Stimulated activated CD4-positive, alpha-beta T cell treated with anti-CD3 and anti-CD28 coated beads, Interleukin-1b, Interleukin-23, amount 100 ng/mL, for 48 hours (primary cell): ENCODE measurements at places on chromosomes 16 and 17.

DNA sequence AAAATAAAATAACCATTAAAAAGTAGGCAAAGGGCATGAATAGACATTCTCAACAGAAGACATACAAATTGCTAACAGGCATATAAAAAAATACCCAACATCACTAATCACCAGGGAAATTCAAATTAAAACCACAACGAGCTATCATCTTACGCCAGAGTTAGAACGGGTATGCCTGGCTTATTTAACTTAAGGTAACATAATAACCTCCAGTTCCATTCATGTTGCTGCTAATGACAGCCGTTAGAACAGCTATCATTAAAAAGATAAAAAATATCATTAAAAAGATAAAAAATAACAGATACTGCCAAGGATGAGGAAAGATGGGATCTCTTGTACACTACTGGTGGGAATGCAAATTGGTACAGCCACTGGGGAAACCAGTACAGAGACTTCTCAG, 89.3 kb downstream of the GAS7 start:
- no peak for DNase-seq

DNA sequence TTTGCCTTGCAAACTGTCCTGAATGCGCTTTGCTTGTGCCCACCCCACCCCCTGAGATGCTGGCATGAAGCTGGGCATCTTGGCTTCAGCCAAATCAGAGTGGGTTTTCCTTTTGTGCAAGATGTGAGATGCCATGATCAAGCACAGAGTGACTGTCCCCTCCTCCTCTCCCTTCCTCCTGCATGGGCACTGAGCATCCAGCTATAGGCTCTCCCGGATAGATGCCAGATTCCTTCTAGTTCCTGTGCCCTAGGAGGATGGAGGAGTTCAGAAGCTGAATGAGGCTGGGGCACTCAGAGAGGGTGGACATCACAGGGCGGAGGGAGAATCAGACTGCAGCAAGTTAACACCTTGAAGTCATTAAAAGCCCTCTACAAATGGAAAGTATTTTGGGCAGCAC, 384.1 kb upstream of the CCL2 start:
- DNase-seq, result no peak

GRCh38 chr17:29905086-29905878, 24.7 kb downstream of the SSH2 start:
- no peak for DNase-seq

DNA sequence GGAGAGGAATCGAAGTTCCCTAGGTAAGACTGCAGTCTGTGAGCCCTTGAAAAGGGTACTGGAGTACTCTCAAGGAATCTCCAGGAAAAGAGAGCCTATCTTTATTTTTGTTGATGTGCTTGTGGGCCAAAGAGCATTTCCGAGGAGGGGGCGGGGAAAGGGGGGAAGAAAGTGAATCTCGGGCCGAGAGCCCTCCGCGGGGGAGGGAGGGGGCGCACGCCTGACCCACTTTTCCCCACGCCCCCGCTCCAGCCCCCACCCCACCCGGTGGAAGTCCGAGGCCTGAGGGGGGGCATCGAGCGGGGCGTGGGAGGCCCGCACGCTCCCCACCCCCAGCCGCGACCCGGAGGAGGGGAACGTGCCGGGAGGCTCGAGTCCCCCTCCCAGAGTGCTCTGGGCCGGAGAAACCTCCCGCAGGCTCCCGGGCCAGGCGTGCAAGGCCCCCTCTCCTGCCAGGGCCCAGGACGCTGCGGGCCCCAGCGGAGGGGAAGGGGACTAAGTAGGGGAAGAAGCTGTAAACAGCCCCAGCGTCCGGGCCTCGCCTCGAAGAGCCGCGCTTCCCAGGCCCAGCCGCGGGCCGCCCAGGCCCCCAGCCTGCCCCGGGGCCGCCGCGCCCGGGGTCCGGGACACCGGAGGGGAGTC, 444 bp downstream of the HELZ start:
- peak; percentile 14 for DNase-seq

- no peak for DNase-seq
Measured at GRCh38 chr17:47267354-47267828, 13.8 kb downstream of the ITGB3 start.

GRCh38 chr16:84205976-84206691, 15.2 kb downstream of the ADAD2 start:
- DNase-seq, result no peak

DNA sequence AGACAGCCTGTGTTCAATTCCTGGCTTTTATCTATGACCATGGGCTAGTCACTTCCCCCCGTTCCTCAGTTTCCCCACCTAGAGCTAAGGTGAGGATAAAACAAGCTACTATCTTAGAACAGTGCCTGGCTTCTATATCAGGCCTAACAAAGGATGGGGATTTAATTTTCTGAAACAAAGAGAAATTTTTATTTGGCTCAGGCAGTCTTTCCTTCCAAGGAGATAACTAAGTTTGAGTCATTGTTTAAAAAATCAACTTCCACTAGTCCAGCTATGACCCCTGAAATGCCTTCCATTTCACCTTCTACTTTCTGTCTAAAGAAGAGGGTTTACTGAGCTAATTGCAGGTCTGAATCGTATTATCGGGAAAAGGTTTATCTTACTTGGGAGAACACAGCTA, 99.0 kb downstream of the CMIP start:
- no peak for DNase-seq

GRCh38 chr16:50445621-50446555, 77.1 kb upstream of the BRD7 start:
- no peak for DNase-seq

DNA sequence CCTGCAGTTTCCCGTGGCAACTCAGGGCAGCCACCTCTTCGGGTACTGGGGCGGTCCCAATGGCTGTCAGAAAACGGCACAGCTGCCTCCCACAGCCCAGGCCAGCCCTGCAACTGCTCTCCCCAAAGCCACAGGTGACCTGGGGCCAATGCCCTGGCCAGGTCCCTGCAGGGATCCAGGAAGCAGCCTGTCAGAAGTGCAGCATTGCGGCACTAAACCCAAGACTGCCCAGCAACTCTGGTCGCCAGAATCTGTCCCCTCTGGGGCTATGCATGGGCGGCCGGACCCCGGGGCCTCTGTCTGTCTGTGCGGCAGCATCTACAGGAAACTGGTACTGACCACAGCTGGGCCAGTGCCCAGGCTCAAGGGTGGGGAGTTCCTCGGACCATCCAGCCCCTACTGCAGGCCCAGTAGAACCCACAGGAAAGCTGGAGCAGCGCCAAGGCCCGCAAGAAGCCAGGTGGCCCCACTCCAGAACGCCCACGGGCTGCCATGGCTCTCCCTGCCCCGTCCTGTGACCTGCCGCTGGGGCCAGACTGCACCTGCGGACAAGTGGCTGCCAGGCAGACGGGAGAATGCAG, 5.5 kb downstream of the CYBC1 start:
- DNase-seq, result no peak

GRCh38 chr17:181245-182049, at the start of gene DOC2B:
Gene DOC2B, minus strand, starts transcription at chr17:181650. Its CDS starts 171 bp downstream, at chr17:181479.
- no peak for DNase-seq

DNA sequence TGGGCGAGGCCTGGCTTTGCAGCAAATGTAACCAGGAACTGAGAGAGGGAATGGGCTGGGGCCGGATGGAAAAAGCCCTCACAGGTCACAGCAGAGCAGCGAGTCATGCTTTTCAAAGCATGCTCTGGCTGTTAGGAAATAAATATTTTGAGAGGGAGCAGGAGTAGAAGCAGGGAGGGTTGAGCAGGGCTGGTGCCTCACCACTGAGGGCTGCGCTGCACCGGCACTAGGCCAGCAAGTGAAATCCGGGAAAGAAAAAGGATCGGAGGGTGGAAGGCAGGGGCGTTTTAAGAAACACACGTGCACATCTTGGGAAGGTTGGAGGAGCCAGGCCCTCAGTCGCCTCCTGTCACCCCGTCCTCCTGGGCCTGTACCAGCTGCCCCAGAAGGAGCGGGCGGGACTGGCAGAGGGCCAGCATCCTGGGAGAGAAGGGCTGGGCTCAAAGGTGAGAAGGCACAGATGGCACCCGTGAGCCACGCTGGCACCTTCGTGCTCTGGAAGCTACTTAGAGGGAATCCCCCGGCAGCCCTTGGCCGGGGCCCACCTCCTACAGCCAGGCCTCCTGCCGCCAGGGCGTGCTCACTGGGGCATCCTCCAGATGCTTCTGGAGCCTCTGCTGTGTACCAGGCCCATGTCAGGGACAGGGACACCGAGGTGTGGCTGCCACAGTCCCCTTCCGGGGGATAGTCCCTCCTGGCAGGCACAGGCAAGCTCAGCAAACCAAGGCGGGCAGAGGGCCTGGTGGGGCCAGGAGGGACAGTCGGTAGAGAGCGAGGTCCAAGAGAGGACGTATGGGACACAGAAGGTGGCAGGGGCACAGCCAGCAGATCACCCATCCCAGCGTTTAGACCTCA, 71.5 kb upstream of the PLCG2 start:
- no peak for DNase-seq

DNA sequence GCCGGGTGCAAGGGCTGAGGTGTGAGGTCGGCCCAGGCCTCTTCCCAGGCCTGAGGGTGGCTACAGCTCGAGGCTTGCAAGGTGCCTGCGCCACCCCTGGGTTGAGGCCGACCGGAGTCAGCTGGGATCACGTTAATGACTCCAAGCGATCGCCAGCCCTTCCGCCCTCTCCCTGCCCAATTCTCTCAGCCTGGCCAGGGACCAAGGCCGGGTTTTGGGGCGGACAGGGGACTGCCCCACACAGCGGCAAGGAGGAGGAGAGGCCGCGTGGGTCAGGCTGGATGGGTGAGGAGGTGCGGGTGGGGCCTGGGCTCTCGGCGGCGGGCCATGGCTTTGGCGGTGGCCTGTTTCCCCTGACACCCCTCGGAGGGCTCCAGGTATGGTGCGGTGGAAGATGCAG, 3.2 kb upstream of the WDR24 start:
- DNase-seq, result no peak

GRCh38 chr16:27177031-27177774, 26.1 kb upstream of the KDM8 start:
- peak; percentile 52 for DNase-seq

- DNase-seq, result peak; percentile 4
Measured at GRCh38 chr17:9729034-9729650, 62.2 kb downstream of the DHRS7C start.

DNA sequence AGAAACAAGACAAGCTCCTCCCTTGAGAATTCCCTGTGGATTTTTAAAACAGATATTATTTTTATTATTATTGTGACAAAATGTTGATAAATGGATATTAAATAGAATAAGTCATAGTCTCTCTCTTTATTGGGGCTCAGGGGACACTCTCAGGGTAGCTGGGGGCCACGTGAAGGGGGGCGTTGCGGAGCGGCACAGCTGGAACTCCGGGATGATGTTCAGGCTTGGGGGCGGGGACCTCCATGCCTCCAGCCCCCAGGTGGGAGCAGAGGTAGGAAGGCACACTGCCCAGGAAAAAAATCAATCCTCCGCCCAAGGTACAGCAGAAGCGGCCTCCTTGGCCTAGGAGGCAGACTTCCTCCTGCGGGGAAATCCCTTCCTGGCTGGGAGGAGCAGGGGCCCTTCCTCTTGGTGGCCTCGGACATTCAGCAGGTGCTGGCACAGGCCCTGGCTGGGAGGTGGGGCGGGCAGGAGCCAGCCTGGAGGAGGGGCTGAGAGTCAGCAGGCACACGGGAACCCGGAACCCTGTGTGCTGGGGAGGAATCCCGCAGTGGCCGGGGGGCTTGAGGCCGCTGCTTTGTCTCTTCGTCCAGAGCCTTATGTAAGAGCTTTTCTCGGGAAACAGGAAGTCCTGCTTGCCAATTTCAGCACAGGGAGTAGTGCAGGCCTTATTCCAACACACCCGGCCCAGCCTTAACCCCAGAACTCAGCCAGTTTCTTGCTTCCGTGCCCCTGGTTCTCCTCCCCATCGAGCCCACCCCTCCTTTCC, 591 bp upstream of the TNFSF13 start:
- no peak for DNase-seq

DNA sequence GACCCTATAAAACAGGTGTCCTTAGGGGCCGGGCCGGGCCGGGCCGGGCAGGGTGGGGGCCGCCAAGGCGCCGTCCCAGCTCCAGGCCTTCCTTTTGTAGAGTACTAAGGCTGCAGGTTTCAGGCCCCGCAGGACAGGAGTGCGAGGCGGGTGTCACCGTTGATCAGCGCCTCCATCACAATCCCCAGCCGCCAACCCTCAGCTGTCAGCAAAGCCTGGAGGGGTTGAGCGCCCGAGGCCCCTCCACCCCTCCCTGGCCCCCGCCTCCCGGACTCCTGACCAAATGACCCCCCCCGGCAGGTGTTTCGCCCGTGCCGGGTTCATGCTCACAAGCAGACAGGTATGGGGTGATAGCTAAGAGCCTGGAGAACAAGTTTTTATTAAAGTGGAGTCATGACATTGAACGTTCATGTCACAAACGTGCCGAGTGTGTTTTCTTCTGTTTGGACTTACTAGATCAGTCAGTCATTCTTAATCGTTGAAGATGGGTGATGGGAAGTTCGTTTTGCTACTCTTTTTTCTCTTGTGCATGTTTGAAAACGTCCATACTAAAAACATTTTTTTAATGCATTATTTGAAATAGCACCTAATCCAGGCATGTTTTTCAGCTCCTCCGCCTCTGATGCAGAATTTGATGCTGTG, 534 bp downstream of the ARL2BP start:
- DNase-seq, result no peak

DNA sequence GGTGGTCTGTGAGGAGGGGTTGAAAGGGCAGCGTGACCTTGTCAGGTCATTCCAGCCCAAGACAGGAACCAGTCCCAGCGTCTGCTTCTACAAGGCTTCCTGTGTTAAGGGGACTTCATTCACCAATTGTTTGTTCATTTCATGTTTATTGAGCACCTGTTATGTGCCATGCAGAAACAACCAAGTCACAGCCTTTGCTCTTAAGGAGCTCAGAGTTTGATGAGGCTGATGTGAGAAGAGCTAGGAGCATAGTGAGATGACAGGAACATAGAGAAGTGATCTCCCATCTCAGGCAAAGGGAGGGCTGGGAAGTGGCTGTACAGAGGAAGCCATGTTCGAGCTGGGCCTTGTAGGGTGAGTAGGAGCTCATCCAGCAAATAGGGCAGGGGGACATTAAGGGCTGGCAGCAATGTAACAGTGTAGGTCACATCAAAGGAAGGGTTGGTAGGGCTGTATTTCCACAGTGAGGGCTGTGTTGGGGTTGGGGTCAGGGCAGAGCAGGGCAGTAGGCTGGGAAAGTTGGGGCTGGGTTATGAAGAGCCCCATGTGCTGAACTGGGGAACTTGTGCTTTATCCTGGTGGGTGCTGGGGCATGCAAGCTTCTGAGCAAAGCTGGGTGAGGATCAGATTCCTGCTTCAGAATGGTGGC, 79.8 kb downstream of the ARHGAP23 start:
- no peak for DNase-seq

- DNase-seq, result no peak
Measured at GRCh38 chr17:51699303-51699702, 439.0 kb downstream of the UTP18 start.

GRCh38 chr17:27455236-27455913, 873 bp upstream of the KSR1 start:
- DNase-seq, result no peak

- no peak for DNase-seq
Measured at GRCh38 chr16:86107215-86107825, 208.4 kb downstream of the IRF8 start.

GRCh38 chr16:14377326-14377725, 252.7 kb downstream of the PARN start:
- DNase-seq, result no peak

GRCh38 chr16:50781043-50781442, 39.2 kb downstream of the CYLD start:
- DNase-seq, result peak; percentile 26

- no peak for DNase-seq
Measured at GRCh38 chr17:72176516-72176851, 55.7 kb downstream of the SOX9 start.

- DNase-seq, result no peak
Measured at GRCh38 chr16:84687715-84688114, 12.1 kb upstream of the USP10 start.
